Vagina (tissue), 2 donors: ENCODE measurements at places on chromosomes 1 and 21.

DNA sequence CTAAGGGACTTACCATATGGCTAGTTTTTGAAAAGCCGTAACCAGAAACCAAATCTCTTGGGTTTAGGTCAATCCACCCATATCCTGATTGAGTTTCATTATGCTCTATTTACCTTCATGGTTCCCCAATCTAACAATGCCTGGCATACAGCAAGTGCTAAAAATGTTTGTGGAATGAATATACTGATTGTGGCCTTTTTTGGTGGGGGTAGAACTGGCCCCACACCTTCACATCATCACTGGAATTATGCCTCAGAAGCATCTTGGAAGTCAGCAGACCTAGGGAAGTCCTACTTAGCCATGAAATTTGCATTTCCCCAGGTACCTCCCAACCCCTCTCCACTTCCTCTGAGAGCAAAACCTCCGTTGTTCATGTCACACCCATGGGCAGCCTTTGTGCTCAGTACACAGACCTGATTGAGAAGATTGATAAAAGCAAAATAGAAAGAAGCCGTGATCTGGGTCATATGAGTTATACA lies 17.8 kb upstream of the SLAMF1 start:
- DNase-seq = no peak

DNA sequence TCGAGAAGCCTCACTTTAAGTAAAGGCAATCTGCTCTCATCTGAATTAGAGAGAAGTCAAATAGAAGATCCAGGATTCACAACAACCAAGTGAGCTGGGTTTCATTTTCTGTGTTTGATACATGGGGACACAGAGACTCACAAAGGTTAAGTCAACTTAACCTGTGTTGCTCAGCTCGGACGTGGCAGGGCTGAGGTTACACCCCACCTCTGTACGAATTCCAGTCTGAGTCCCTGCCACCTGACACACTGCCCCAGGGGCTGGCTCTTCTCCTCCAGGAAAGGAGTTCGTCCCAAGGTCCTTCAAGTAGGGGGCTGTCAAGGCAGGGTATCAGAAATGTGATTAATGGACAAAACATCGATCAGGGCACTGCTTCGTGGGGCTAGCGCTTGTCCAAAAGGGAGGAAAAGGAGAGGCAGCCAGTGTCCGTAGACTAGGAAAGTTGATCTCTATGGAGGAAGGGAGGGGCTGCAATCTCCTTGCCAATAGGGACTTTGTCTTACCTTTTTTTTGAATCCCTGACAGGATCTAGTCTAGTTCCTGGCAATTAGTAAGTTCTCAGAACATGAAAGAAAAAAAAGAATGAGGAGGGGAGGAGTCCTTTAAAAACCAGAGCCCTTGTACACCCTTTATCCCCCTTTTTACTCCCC lies 116.4 kb downstream of the CNIH3 start:
- no peak for DNase-seq

- DNase-seq = no peak
These were observed 131.4 kb upstream of the RAB4A start for GRCh38 chr1:229139331-229140118.

DNA sequence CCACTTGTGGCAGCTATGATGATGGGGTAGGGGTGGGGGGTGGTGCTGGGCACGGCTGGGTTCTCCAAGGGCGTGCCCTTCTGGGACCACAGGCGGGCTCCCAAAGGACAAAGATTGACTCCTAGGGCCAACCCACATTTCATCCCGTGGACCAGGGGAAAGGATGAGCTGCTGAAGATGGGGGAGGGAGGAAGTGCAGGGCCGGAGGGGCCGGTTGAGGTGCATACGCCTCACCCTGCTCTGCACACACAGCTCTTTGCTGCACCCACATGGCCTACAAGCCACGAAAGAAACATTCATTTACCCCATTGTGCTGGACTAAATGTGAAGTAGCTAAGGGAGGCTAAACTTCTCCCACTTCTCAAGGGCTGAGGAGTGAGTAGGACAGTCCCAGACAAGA lies 34.2 kb upstream of the GNPAT start:
- DNase-seq = no peak

GRCh38 chr1:193525411-193525810 lies 339.0 kb upstream of the B3GALT2 start:
- DNase-seq = no peak

GRCh38 chr1:3899754-3900149 lies 320 bp downstream of the C1orf174 start:
- DNase-seq = peak; percentile 89

GRCh38 chr1:99115231-99115630 lies 110.6 kb upstream of the PLPPR5 start:
- no peak for DNase-seq

DNA sequence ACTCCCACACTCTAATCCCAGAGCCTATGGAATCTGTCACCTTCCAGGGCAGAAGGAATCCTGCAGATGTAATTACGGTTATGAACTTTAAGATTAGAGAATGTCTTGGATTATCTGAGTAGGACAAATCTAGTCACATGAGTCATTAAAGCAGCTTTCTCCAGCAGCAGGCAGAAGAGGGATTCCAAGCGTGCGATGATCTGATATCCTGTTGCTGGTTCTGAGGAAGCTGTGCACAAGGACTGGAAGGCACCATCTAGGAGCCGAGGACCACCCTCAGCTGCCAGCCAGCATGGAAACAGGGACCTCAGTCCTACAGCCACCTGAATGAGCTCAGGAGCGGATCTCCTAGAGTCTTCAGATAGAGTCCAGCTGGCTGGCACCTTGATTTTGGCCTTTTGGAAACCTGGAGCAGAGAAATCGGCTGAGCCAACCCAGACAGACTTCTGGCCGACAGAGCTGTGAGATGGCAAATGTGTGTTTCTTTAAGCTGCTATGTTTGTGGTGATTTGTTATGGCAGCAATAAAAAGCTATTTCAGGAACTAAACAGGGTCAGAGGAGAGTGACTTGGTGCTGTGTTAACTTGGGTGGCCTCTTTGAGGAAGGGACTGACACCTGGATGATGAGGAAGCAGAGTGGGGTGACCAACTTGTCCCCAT lies 34.5 kb downstream of the LRRN2 start:
- DNase-seq = no peak

DNA sequence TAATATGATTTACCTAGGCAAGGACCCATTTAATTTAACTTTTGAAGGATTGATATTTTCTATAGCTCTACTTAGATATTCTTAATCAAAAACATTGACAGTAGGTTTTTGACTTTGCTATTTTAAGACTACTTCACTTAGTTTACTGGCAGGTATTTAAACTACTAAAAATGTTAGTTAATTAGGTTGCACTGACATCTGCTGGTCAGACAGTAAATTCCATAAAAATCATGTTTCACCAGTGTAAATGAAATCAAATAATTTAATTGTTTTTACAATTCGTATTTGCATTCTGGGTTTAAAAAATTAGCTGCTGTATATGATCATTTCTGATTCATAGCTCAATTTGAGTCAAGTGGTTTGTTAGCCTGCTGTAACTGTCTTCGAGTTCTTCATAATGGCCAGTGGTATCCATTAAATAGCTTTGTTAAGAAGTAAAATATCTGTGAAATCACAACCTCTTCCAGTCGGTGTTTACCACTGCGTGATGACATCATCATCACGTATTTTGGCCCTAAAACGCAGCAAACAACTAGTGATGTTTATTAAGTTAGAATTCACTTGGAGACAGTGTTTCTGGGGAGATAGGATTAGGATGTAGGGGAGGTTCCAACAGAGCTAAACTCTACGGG lies 26.2 kb downstream of the EXTL2 start:
- no peak for DNase-seq

- no peak for DNase-seq
These were observed 45.8 kb upstream of the RCC2 start for GRCh38 chr1:17485281-17485680.

DNA sequence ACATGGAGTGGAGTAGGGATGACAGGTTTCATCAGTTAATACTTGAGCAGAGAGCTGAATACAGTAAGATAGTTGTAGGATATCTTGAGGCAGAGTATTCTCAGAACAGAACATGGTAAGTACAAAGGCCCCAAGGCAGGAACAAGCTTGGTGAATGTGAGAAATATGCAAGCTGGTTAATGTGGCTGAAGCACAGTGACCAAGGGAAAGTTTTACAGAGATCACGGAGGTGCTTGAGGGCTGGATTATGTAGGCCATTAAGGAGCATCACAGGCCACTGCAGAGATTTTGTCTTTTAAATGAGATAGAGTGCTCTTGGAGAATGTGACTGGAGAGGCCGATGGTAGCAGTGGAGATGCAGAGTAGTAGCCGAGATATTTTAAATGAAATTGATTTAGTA lies 54.0 kb upstream of the BOLA1 start:
- DNase-seq = no peak

DNA sequence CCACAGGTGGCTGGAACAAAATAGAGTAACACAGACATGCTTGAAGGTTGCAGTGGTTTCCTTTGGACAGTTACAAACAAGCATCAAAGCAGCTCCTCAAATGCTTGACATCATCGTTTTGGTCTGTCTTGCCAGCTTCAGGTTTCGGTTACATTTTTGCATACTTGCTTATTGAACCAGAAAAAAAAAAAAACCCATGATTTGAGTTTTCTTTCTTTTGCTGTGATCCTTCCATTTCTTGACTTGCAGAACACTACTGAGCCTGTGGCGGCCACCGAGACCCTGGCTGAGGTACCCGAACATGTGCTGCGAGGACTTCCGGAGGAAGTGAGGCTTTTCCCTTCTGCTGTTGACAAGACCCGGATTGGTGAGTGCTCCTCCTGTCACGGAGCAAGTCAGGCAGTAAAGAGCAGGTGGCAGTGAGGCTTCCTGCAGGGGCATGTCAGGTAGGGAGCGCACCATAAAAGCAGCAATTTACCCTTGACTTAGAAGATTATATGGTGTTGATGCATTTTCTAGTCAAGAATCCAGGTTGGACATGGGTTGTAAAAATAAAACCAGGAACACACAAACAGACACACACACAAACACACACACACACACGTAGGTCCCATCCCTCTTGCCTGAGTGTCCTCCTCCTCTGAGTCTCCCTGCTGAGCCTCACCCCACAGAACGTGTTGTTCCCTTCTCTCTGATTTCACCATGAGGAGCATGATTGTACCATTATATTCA lies 30.9 kb downstream of the PRDM2 start:
- DNase-seq = no peak

DNA sequence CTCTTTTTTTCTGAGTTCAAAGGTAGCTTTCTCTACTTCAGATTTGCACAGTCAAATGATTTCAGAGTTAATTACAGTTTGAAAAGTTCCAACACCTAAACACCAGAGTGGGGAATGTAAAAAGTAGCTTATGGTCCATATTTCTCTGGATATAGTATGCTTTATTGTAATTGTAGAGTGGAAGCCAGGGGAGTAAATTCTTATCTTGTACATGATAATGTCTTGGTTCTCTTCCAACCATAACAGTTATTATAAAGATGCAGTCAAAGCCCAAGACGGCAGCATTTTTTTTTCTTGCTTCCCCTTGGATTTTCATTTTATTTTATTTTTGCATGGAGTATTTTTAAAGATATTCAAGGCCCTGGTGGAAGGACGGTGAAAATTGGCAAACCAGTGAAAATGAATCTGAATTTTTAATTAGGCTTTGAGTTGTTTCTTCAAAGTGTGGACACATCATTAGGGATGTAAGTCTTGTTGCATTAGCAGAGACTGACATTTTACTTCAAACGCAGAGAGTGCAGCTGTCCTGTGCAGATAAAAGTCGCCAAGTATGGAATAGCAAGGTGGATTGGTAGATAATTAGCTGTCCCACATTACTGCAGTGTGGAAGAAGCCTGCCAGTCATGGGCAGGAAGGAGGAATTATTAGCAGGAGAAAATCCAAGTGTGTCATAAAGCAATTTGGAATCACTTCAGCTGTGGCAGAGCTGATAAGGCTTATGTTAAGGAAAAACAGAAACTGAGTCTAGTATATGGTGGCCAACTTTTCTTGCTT lies 11.3 kb downstream of the CACHD1 start:
- DNase-seq = no peak

DNA sequence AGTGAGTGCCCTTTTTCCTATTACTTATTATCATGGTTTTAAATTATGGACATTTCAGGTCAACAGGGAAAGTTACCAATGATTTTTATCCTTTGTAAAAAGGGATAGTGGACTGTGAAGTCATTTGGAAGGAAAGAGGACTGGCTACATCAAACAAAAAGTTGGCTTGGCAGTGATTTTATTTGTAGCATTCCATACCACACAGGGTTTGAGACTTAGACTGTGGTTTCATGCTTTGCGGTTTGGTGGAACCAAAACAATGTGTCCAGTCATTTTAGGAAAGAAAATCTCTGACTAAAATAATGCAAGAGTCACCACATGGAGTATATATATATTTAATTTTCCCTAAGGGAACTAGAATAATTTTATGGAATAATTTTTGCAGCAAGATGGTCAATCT lies 239.5 kb downstream of the HMCN1 start:
- DNase-seq = no peak

- DNase-seq = no peak
These were observed 54.2 kb upstream of the PRKACB start for GRCh38 chr1:84089867-84090266.

GRCh38 chr1:176073524-176074157 lies 133.4 kb downstream of the COP1 start:
- no peak for DNase-seq

DNA sequence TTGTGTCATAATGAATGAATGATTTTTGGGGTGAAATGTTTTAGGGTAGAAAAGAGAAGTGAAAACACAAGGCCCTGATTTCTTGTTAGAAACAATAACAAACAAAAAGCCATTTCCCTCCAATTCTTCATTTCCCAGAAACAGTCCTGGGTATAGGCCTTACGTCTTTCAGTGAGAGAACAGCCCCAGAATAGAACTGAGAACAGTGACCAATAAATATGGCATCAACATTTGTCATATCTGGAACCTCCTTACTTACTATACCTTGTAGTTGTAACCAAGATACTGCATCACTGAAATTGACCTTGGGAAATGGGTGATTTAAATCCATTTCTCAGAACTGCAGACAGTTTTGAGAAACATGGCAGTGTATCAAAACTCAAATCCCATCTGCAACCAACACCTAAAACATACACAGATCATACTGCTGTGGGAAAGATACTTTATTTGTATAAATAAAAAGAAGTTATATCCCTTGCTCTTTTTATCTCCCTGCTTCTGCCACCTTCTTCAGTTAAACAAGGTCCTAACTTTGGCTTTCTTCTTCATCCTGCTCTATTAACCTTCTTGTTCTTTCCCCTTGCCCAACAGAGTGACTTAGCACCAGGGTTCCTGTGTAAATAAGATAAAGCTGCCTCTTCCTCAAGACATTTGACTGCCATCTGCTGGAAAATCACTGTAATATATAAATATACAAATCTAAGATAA lies 19.5 kb downstream of the XKR8 start:
- no peak for DNase-seq

DNA sequence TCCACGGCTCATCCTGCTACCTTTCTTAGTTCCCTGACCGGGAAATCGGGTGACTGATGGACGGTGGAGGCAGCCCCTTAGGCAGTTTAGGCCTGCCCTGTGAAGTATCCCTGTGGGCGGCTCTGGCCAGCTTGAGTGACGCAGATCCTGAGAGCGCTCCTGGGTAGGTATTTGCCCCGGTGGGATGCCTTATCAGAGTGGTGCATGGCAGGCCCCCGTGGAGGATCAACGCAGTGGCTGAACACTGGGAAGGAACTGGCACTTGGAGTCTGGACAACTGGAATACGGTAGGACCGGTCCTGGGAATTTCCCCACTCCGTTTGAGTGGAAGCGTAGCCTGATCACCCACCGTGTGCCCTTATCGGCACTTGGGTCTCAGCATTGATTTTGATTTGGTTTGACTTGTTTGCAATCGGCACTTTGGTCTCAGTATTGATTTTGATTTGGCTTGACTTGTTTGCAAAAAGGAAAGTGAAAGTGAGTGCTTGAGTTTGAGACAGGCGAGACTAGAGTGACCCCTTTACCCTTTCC lies 15.2 kb downstream of the PLA2G2F start:
- no peak for DNase-seq

GRCh38 chr1:211648980-211649934 lies 26.2 kb downstream of the NEK2 start:
- DNase-seq = no peak
